ENCODE measurements at places on chromosomes 7 and 10.
A peak's percentile ranks its signal among the peaks of the same experiment; 100 is the strongest.

DNA sequence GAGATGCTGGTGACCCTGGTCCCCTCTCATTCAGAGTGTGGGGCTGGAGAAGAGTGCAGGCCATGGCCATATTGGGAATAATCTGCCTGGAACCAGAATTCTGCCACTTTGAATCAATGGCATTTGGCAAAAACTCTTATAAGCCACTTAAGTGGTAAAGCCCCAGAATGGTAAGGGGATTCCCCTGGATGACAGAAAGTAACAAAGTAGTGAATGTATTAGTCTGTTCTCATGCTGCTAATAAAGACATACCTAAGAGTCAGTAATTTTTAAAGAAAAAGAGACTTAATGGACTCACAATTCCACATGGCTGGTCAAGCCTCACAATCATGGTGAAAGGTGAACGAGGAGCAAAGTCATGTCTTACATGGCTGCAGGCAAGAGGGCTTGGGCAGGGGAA, 248.6 kb downstream of the SH2D4B start:
- no peak for DNase-seq

DNA sequence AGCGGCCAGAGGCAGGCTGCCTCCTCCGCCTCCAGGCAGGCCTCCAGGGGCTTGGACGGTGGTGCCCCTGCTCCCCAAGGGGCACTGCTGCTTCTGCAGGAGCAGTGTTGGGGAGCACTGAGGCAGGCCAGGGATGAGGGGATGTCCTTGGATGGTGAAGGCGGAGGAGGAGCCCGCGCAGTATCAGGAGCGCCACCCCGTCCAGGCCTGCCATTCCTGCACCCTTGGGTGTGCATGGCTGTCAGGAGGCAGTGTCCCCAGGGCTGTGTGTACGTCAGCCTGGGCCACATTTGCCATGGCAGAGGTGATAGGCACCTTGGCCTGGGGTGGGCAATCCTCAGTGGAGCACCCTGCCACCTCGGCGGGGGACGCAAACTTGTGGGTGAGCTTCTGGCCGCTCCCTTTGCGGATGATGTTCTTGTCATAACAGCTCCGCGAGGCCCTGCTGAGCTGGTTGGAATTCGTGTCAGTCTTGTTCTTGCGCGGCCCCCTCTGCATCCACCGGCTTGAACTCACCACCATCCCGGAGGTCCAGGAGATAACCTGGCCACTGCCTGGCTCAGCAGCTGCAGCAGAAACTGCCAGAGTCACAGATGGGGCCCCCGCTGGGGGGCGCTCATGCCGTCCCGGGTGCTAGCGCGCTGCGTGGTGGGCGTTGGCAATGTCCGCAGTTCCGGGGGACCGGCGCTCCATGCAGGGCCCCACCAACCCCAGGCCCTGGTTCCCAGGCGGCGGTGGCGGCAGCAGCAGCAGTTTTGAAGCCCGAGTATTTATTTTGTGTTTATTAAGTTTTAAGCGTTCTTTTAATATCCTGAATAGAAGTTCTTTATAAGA, 182.3 kb upstream of the ADCY1 start:
- DNase-seq: no peak

- DNase-seq: no peak
Measured at GRCh38 chr10:17676919-17677318, 33.0 kb downstream of the STAM start.

- DNase-seq: no peak
Measured at GRCh38 chr10:78552261-78552811, 516.4 kb upstream of the ZMIZ1 start.

GRCh38 chr10:130986846-130987245, 324.7 kb downstream of the TCERG1L start:
- no peak for DNase-seq

GRCh38 chr10:84267503-84268126, 22.8 kb downstream of the RGR start:
- peak; percentile 18 for DNase-seq

- DNase-seq: peak; percentile 65
Measured at GRCh38 chr10:124719213-124719851, 24.8 kb downstream of the FAM53B start.

- DNase-seq: no peak
Measured at GRCh38 chr7:94375691-94376090, 19.0 kb upstream of the COL1A2 start.

GRCh38 chr10:112235141-112235540, 48.1 kb upstream of the TECTB start:
- no peak for DNase-seq

DNA sequence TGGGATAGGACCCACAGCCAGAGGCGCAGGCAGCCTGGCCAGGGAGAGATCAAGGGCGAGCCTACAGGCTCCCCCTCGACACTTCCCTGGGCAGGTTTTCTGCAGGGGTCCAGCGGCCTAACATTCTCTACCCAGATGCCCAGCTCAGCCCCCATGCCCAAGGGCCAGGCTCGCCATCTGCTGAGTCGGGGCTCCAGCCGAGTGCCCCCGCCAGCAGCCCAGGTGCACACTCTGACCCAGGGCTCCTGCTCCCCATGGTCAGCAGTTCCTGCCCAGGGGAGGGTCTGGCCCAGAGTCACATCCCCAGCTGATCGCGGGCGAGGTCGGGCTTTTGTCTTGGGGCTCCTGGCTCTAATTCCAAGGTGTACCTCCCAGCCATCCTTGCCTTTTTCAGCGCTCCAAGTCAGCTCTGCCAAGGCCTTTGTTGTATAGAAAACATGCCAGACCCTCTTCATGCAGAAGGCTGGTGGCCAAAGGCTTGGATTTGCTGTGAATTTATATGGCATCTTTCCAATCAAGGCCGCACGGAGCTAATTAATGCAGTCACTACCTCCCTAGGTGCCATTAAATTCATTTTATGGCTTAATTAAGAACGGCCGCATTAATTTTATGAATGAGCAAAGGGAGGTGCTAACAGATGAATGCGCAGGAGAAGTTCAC, 120.6 kb downstream of the LRRC18 start:
- DNase-seq: no peak

DNA sequence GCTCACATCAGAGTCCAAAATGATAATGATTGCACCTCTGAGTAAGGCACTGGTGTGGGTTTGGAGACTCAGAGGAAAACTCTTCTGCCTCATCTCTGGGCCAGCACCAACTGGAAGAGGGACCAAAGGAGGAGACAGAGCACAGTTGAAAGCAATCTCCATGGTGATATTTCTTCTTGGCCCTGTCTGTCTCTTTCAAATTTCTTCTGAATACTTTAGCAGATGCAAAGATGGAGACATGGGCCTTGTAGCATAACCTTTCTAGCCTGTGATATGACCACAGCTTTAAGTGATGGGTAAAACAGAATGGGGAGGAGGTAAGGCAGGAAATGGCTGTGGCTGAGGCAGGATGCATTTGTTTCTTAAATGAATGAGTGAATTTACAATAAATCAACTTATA, 12.2 kb upstream of the GIMAP7 start:
- no peak for DNase-seq

DNA sequence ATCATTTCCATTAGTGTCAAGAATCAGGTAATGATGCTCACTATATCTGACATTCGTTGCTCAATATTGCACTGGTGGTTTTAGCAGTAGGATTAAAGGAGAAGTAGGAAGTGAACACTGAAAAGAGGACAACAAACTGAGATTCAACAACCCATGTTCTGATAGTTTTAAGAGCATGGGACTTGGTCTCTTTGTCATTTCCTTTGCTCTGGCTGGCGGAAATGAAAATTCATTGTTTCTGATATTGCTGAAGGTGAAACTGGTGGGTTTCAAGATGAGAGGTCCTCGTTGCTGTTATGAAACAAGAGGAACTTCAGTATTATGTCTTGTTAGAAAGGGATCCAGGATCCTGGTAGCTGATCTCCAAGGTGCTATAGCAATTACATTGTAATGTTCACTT, 129.0 kb downstream of the DNAH11 start:
- peak; percentile 7 for DNase-seq

All from inflammatory macrophage treated with lipopolysaccharide for 1 hour (primary cell).